ENCODE measurements at places on chromosomes 7 and 10. TPM values are rescaled to one million over a fixed set of nuclear protein-coding genes. Genes with fewer than 3 reads are reported as not detected.

DNA sequence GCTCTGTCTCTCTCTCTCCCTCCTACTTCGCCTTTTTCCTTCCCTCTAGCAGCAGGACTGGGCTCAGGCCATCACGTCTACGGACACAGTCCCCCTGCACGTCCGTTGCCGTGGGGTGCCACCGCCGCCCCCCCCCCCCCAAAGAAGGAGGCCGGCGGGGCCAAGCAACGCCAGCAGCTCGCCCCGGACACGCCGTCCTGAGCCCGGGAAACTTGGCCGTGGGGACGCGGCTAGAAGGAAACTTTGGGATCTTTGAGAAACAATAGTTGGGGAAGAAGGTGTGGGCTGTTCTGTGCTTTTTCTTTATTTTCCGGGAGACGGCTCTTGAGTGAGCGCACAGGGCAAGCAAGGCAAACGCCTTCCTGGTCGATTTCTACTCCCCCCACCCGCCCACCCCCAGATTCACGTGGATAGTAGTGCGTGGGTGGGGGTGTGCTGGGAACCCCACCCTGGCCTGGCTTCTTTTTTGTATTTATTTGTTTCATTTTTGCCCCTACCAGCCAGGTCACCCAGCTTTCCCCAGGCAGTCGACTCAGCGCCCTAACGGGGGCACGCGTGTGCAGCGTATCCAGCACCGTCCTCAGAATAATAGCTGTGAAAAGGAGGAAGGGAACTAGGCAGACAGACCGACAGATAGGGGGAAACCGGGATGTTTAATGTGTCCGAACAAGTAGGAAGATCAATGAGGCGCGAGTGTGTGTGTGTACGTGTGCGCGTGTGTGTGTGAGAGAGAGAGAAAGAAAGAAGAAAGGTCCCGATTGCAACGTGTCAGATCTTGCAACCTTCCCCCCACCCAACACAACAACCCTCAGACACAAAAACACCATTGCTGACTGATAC, 1.4 kb downstream of the MXI1 start:
- H3K27me3 ChIP-seq, result peaks cover 27% of the 10 kb centered on the region
- DNase-seq, result no peak
- peak overlapping the region; percentile 95 for H3K4me3 ChIP-seq

DNA sequence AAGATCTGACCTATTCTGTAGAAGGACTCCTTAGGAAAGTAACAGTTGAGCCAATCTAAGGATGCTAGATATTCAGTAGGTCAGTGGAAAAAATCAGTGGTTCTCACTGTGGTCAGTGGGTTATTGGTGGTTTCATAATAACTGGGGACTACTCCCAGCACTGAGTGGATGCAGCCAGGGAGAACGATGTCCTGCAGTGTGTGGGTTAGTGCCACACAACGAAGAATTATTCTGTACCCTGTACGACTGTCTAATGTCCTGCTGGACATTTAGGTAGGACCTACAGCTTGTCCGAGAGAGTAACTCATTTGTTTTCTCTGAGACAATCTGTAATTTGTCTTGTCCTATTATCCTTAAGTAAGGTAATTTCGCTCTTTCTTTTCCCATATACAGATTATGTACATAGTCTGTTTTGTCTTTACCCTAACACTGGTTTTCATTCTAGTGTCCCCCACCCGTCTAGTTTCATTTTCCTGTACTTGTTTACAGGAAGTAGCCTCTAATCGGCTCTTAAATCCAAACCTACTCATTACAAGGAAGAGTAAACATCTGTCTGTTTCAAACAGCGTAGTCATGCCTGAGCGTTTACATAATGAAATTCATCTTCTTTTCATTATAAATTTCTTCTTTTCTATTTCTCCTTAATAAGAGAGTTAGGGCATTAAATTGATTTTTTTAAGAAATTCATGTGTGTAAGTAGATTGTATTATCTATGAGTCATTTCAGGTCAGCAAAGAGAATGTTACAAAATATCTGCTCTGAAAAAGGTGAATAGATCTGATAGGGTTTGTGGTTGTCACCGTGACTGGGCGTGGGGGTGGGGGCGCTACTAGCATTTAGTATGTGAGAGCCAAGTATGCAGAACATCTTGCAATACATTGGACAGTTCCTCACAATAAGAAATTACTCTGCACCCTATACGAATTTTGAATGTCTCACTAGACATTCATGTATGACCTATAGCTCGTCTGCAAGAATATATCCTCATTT, 8.3 kb upstream of the ZC3HAV1L start:
- H3K27me3 ChIP-seq, result peaks cover 8% of the 10 kb centered on the region
- H3K4me3 ChIP-seq, result no peak overlapping the region
- H3K27ac ChIP-seq, result no peak overlapping the region
- DNase-seq, result no peak
- H3K4me1 ChIP-seq, result peaks cover 14% of the 10 kb centered on the region

DNA sequence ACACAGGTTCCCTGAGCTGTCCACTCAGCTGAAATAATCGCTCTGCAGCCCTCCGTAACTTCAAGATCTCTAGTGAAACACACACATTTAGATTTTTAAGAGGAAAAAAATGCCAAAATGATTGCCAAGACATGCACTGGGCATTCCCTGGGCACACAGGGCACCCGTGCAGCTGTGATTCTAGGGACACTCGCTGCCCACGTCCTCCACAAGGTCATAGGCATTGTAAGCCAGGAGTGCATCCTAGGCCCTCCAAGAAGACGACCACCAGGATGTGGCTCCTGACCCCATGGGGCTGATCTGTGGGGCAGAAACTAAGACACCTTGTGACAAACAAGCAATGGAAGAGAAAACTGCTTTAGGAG, 563.3 kb downstream of the PTPRN2 start:
- peaks cover 8% of the 10 kb centered on the region for H3K27me3 ChIP-seq
- peak overlapping the region; percentile 14 for H3K27ac ChIP-seq
- H3K4me3 ChIP-seq, result no peak overlapping the region
- H3K4me1 ChIP-seq, result no peaks in the 10 kb centered on the region
- peaks cover 27% of the 10 kb centered on the region for H3K36me3 ChIP-seq

DNA sequence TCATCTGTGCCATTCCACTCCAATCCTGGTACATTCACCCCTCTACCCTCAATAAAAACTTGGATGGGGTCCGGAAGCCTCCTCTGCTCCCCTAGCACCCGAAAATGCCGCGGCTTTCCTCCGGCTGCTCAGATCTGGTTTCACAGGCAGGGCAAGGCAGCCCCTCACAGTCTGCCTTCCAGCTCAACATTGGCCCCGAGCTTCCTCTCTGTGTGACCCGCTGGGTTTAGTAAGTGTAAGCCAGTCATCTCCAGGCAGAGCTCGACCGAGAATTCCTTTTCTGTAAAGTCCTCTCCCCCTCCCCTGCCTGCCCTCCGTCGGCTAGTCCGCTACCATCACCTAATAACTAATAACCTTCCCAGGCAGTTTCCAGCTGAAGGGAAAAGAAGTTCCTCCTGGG, 3.4 kb downstream of the INHBA start:
- no peak overlapping the region for H3K4me3 ChIP-seq
- no peaks in the 10 kb centered on the region for H3K36me3 ChIP-seq
- H3K27ac ChIP-seq, result no peak overlapping the region

DNA sequence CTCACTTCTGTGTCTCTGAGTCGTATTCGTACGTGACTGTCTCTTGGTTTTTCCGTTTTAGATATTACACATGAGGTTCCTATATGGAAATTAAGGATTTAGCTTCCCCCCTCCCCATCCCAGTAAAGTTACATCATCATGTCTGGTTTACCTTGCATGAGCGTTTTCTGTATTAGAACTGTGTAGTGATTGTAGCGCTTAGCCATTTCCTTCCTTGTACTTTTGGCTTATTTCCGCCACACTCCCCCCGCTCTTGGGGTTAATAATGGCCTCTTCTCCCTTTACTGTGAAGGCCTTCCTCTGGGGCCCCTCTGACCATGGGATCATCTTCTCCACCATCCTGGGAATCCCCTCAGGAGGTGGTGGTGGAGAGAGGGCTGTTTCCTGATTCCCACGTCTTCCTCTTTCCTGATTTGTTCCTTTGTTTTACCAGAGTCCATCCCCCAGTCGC, 27.2 kb upstream of the AP5Z1 start:
- H3K4me3 ChIP-seq, result peak overlapping the region; percentile 74
- H3K27me3 ChIP-seq, result peaks cover 15% of the 10 kb centered on the region
- DNase-seq, result no peak
- peaks cover 54% of the 10 kb centered on the region for H3K4me1 ChIP-seq
- peak overlapping the region; percentile 95 for H3K27ac ChIP-seq

DNA sequence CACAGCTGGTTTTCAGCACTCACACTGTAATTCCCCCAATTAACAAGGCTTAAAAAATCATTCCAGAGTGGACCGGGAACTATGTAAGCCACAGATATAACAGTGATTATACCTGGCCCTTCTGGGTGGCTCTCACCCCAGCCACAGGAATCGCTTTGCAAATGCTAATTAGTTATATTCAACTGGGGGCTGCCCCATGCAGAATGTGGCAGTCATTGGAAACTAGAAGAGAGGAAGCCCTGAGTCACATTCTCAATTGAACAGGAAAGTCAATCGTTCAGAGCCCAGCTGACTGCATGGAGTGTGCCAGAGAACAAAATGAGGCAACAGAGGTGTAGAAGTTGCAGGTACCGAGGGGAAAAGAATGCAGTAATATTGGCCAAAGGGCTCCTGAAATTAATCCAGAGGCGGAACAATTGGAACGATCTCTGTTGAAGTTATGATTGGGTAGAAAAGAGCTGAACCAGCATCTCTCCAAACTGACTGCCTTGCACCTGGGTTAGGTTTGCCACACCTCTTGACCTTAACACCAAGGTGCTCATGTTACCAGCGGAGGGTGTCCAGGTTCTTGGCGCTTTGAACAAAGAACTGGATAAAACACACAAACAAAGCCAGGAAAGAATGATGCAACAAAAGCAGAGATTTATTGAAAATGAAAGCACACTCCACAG, 909.7 kb upstream of the AUTS2 start:
- no peak overlapping the region for H3K27ac ChIP-seq
- DNase-seq, result no peak
- no peak overlapping the region for H3K4me3 ChIP-seq
- H3K36me3 ChIP-seq, result peaks cover 13% of the 10 kb centered on the region

- DNase-seq, result peak; percentile 49
- H3K27ac ChIP-seq, result no peak overlapping the region
- H3K4me3 ChIP-seq, result peak overlapping the region; percentile 91
- H3K36me3 ChIP-seq, result no peaks in the 10 kb centered on the region
Observed at GRCh38 chr7:85184599-85185423, 2.0 kb downstream of the SEMA3D start.

Gene GNAT3
- not detected for total RNA-seq

GRCh38 chr10:8639486-8640185, 585.1 kb downstream of the GATA3 start:
- no peaks in the 10 kb centered on the region for H3K36me3 ChIP-seq
- H3K27ac ChIP-seq, result no peak overlapping the region
- no peak for DNase-seq
- no peak overlapping the region for H3K4me3 ChIP-seq
- H3K27me3 ChIP-seq, result no peaks in the 10 kb centered on the region

DNA sequence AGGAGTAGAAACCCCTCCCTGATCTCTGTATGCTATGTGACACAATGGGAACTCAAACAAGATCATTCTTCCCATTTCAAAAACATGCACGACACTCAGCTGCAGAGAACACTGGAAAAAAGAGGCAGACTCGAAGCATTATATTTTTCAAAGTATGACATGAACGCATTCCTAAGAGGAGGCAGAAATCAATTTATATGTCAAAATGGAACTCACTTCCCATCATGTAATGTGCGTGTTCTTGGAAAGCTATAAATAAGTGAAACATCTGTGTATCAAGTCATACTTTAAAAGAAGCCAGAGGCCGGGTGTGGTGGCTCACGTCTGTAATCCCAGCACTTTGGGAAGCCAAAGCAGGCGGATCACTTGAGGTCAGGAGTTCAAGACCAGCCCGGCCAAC, 142.7 kb downstream of the ICA1 start:
- H3K4me1 ChIP-seq, result peaks cover 5% of the 10 kb centered on the region
- H3K27me3 ChIP-seq, result peaks cover 4% of the 10 kb centered on the region
- DNase-seq, result no peak
- H3K27ac ChIP-seq, result no peak overlapping the region

- no peaks in the 10 kb centered on the region for H3K36me3 ChIP-seq
- DNase-seq, result no peak
- H3K4me3 ChIP-seq, result no peak overlapping the region
- no peak overlapping the region for H3K27ac ChIP-seq
Observed at GRCh38 chr7:134405299-134405698, 53.6 kb downstream of the AKR1B1 start.

Gene PNPLA8
- 15.6 TPM for total RNA-seq

DNA sequence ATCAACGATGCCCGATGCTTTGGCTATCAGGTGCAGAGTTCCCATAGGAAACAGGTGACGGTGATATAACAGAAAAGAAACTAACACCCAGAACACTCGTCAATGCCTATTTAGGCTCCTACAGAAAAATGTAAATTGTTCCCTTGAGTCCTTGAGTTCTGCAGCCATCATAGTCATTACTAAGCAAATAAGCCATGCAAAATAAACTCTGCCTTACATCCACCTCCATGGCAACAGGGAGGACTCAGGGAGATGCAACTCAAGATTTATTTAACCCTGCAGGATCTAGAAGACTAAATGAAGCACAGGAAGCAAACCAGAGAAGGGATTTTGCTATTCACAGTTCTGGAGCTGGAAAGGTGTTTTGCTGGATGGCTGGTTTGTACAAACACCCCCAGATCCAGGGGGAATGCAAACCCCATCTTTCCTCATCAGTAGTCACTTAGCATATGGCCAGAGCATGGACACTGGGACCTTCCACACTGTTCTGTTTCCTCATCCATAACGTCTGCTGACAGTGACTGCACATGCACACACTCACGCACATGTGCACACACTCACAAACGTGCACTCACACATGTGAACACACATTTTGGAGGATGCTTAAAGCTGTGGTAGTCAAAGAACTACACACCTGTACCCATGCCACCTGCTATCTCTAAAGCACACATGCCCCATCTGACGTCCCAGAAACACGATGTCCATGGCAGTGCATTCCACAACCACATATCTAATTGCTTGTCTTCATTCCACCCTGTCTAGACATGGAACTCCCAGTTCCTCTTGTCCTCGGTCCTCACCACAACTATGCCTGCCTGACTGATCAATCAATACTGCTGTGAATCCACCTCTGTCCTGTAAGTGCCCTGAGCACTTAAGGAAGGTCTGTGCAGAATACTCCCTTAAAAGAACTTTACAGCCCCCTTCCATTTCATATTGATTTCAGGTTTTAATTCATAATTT, 178.2 kb downstream of the COBL start:
- H3K27me3 ChIP-seq, result peaks cover 6% of the 10 kb centered on the region
- H3K27ac ChIP-seq, result no peak overlapping the region
- H3K36me3 ChIP-seq, result no peaks in the 10 kb centered on the region
- no peak overlapping the region for H3K4me3 ChIP-seq
- no peak for DNase-seq
- H3K4me1 ChIP-seq, result peaks cover 53% of the 10 kb centered on the region

DNA sequence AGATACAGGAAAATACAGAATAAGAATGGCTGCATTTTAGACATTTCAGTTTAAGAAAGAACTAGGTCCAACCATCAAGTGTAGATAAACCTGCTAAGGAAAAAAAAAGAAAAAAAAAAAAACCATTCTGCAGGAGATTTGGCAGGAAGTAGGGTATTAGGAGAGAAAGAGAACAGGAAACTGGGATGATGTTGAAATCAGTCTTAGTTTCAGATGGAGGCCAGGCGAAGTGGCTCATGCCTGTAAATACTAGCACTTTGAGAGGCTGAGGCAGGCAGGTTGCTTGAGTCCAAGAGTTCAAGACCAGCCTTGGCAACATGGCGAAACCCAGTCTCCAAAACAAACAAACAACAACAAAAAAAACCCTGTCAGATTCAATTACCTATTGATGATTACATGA, 120.2 kb downstream of the RAB11FIP2 start:
- H3K4me1 ChIP-seq, result peaks cover 7% of the 10 kb centered on the region
- H3K27me3 ChIP-seq, result no peaks in the 10 kb centered on the region
- no peak overlapping the region for H3K4me3 ChIP-seq
- DNase-seq, result no peak

- no peak overlapping the region for H3K4me3 ChIP-seq
- H3K4me1 ChIP-seq, result no peaks in the 10 kb centered on the region
- no peaks in the 10 kb centered on the region for H3K27me3 ChIP-seq
- no peak for DNase-seq
- H3K27ac ChIP-seq, result no peak overlapping the region
Observed at GRCh38 chr7:21923658-21924057, 22.0 kb downstream of the CDCA7L start.

Measured in endothelial cell (in vitro differentiated cells).